ENCODE measurements at places on chromosomes 2 and 18.

DNA sequence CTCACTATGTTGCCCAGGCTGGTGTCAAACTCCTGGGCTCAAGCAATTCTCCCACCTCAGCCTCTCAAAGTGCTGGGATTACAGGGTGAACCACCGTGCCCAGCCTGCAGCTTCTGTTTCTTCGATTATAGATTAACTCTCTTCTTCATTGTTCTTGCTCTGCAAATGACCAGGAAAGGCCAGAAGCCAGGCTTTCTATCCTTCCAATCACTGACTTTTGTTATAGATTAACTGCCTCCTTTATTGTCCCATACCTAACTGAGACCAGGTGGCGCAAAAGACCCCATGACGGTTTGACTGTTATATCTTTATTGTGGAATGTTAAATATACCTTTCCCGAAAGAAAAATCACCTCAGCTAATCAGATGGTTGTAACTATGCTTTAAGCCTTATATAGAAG, 196.9 kb downstream of the MREG start:
- DNase-seq = no peak

DNA sequence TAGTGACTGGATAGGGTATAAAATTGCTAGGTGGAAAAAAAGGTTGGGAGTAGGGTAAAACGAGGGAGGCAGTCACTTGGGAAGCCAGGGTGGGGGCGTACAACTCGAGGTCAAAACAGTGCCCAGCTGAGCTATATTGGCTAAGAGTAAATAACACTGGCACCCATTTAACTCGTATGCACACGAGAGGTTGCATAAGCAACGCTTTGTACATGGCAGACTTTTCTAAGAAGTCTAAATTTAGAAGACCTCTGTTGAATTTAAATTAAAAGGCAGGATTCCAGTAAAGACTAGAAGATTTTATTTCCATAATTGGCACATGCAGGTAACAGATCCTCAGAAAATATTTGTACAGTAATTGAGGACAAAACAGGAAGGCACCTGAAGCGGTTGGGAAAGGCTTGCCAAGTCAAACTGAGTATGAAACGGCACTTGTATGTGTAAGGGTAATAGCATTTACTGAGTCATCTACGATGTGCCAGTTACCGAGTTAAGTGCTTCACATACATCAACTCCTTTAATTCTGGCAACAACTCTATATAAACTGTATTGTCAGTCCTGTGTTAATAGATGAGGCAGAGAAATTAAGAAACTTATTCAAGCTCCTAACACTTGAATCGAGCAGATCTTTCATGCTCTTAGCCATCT, 1.4 kb upstream of the MALT1 start:
- DNase-seq = no peak

GRCh38 chr18:43578706-43579105, 301.4 kb upstream of the SYT4 start:
- DNase-seq = no peak

- DNase-seq = no peak
Observed at GRCh38 chr2:162972383-162972782, 133.8 kb upstream of the KCNH7 start.

DNA sequence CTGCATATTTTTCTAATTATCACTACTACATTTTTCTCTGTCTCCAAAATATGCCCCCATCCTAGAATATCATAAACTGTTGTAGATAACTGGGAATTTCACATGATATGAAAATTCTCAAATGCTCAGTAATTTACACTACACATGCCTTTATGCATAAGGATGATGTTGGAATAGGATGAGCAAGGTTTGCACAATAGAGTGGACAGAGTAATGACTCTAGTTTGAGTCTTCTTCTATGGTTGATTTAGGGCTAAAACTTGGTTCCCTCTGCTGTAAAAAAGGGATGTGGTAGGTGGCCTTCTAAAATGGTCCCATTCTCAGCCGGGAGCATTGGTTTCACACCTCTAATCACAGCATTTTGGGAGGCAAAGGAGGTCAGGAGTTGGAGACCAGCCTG, 129.9 kb downstream of the BCL11A start:
- no peak for DNase-seq

DNA sequence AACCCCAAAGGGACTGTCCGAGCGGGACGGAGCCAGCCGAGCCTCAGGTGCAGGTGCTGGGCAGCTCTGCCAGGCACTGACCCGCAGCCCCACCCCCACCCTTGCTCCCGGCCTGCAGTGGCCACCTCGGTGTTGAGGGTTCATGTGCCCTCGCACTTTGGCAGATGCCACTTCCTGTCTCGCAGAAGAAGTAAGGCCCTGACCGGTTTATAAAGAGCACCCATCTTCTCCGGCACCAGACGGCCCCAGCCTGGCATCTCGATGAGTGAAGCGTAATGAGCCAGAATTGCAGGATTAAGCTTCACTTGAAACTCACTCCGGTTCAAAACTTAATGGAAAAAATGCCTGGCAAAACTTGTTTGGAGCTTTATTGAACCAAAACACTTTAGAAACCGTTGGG, 10.9 kb upstream of the NFATC1 start:
- DNase-seq = no peak

DNA sequence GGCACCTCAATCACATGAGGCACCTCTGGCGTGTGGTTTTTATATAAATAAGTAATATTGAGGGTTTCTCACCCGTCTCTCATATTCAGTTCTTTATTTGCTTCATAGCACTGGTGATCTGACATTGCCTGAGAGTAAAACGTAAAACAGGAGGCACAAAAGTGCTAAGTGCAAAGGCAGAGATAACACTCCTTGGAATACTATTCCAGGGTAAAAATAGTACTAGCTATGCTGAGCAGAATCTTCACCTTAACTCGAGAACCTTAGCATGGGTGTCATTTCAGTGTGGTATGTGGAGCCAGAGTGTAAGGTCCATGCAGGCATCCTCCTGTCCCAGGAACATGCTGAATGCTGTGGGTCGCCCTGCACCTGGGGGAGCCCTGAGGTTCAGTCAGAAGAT, 26.9 kb downstream of the ZCCHC2 start:
- no peak for DNase-seq

- no peak for DNase-seq
Observed at GRCh38 chr2:182031956-182032355, 46.3 kb downstream of the PPP1R1C start.

DNA sequence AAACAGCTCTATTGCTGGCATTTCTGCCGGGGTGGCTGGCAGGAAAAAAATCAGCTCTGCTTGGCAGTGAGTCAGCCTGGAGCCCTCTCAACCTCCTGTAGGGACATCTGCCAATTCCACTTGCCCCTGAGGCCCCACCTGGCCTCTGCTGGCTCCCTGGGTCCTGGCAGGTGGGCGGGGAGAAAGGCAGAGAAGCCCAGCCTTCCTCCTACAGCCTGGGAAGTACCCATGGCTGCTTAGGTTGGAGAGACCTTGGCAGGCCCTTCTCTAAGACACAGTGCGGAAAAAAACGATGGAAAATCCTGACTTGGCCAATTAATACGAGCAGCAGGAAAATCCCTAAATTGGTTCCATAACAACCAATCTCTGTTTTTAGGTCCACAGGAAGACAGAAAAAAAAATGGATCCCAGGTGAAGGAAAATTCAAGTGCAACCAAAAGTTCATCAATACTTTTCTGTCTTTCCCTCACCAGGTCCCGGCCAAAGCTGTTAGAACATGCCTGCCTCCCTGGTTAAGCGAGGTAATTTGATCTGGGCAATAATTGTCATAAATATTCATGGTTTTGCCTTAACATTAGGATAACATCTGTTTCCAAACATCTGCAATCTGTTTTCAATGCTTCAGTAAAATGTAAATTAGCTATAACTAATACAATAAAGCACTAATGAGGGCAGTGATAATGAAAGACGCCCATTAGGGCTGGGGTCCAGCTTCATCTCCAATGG, 245.9 kb downstream of the TFCP2L1 start:
- DNase-seq = no peak

GRCh38 chr2:128384956-128385355, 66.3 kb upstream of the HS6ST1 start:
- DNase-seq = no peak

DNA sequence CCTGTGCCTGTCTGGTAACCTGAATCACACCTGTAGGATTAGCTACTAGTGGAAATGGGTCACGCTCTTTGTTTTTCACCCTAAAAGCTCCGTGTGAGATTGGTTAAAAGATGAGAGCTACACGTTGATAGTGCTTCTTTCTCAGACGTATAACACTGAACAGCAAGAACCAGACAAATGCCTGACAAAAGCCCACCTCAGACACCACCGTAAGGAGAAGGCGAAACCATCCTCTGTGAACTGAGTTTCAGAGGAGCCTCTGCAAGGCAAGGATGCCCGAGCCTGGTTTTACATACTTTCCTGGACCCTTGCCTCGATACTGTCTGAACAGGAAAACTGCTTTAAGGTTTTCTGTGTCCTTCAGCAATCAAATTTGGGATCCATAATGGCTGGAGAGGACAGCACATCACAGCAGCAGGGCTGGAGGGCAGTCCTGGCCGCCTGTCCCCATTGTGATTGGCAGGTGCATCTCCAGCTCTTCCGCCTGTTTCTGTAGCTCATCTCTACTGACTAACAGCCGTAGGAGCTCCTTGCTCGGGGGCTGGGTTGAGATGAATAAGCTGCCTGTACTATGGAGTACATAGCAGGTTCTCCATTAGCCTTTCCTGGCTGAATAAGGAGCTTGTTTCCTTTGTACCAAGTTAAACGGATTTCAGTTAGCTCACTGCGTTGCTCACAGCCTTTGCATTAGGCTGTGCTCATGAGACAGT, 155.5 kb downstream of the MYT1L start:
- no peak for DNase-seq

- no peak for DNase-seq
Observed at GRCh38 chr2:130376433-130377293, 20.8 kb downstream of the PTPN18 start.

GRCh38 chr2:9463698-9464034, 10.7 kb upstream of the IAH1 start:
- DNase-seq = no peak

DNA sequence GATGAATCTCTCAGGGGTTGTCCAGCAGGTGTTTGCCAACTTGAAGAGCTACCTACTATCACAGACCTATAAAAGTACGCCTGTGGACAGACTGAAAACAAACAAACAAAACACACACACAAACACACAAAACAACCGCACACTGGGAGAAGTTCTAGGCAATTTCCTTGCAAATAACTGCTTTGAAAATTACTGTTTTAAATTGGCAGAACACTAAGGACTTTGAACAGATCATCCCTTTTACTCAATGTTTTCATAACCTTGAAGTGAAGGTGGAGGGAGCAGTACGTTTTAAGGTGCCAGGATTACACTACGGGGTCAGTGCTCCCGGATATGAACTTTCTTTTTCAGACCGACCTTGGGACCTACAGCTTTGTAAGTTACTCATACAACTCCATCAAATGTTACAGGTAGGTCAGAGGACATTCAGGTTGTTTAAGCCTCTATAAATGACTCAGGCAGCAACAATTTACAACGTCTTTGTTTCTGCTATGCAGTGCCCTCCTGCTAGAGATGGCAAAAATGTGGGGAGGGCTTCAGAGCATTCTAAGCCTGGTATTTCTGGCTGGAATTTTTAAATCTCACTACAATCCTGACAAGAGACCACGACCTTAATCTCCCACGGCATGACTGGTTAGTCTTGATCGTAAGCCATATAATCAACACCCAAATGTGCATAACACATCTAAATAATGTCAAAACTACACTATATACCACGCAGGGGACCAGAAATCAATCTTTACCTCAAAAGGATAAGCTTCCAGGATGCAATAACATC, 1.4 kb upstream of the SLC20A1 start:
- DNase-seq = no peak

DNA sequence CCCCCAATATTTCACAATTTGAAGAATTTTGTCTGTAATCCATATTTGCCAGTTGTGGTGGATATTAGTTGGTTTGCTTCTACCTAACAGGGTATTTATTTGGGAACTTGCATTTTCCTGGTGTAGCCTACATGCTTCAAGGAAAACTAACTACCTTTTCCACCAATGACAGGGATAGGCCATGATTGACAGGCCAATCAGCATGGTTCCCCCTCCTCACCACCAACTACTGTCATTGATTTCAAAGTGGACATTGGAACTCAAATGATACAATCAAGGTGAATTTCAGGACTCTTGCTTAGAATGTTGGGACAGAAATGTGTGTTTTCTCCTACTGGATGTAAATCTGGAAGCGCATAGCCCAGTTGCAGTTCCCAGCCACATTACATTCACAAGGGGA, 10.1 kb upstream of the TANC1 start:
- DNase-seq = no peak

DNA sequence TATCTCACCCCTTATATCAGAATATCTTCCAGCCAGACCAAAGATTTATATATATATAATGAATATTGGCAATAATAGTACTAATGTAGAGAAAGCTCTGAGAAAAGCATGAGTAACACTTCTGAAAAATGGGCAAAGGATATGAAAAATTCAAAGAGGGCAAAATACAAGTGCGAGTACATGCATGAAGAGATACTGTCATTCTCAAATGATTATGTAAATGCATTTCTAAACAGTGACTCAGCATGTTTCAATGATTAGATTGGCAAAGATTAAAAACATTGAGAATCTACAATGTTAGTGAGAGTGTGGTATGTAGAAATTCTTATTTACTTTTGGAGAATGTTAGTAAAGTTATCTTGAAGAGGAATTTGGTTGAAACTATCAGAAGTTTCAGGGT, 118.3 kb upstream of the NEDD4L start:
- DNase-seq = no peak

DNA sequence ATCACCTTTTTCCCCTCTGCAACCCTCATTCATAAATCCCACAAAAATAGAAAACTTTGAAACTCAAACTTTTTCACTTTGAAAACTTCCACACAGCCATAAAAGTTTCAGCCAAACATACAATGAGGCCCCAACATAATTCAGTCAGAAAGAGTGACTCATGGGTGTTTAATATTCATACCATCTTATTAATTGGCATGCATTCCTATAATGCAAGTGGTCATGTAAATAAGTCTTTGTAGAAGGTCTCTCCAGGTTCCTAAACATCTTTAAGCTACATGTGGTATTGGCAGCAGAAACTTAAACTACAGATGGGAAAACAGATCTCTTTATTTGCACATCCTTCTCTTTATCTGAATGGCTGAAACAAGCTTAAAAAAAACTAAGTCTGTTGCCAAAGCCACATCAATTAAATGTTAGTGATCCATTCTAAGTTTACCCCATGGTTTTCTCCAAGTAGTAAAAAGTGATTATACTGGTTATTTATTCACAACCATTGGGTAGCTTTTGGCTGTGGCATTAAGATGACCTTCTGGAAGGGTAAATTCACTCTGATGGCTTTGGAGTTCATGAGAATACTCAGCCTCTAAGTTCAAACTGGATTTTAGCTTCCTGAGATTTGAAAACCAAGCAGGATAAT, 70.2 kb upstream of the LYPD1 start:
- DNase-seq = no peak

DNA sequence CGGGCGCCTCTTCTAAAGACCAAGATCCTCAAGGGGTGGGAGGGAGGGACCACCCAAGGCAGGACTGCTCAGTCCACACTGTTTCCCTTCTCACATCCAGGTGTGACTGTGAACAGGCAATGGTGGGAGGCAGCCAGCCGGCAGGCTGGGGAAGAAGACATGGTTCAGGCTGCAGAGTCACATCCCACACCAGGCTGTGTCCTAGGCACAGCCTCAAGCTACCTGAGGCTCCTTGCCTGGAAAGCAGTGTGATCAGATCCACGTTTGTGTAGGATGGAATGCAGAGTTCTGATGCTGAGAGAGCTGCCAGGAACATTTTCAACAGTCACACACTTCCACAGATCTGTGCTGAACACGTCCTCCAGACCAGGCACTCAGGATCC, 16.4 kb downstream of the SLC66A2 start:
- DNase-seq = no peak

GRCh38 chr2:220463876-220464275, 836.4 kb downstream of the SLC4A3 start:
- no peak for DNase-seq
